ENCODE measurements at places on chromosomes 3 and 15.

- DNase-seq: no peak
Measured at GRCh38 chr3:133561679-133562078, 11.8 kb upstream of the CDV3 start.

DNA sequence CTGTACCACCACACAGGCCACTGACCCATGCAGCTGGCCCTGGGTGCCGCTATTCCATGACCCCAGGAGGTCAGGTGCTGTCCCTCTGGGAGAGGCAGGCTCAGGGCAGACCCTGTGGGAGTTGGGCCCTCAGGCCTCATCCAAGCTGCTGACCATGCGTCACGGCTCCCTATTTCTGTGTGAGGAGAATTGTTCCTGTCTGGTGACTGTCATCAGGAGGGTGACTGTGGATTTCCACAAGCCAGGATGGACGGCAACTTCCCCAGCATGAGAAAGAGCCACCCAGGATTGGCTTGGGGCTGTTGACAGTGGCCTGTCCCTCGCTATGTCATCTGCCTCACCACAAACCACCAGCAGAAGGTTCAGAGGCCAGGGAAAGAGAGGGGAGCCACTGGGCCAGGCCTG, 41.4 kb downstream of the ZDHHC19 start:
- DNase-seq: no peak

GRCh38 chr15:100112636-100113305, 229.0 kb downstream of the ADAMTS17 start:
- DNase-seq: no peak

GRCh38 chr3:13042127-13042701, 31.0 kb downstream of the IQSEC1 start:
- DNase-seq: no peak

- no peak for DNase-seq
Measured at GRCh38 chr3:141915016-141915415, 38.6 kb downstream of the ATP1B3 start.

DNA sequence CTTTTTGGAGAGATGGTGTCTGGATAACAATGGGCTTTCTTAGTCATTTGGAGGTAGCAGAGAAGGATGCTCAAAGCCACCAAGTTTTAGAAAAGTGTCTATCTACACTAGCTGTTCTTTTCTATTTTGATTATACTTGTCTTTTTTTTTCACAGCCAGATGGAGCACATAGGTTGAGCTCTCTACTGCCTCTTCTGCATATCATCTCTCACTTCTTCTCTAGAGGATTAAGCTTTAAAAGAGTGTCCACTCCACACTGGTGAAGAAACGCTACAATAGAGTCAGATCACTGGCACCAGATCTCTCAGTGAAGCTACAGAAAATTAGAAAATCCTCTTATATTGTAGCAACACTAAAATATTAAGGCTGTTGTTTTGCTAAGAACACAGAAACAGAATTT, 145.3 kb upstream of the MBNL1 start:
- DNase-seq: no peak

DNA sequence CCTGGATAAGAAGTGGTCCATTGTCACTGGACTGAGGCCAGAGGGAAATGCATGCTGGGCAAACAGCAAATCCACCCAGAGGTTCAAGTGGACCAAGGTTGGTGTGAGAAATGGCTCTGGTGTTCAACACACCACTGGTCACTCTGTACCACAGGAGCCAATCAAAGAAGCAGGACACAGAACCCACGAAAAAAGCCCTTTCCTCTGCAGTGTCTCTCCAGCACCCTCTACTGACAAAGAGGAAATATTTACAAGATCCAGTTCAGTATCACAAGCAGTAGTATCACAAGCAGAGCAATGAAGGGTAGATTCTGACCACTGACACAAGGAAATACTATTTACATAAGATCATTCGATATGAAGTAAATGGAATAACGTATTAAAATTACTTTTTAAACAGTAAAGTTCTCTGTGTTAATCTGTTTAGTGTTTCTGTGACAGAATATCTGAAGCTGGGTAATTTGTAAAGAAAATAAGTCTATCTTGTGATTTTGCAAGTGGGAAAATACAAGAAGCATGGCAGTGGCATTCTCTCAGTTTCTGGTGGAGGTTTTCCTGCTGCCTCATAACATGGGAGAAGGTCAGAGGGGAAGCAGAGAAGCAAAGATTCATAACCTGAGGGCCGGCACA, 390.7 kb downstream of the EFHB start:
- peak; percentile 25 for DNase-seq

DNA sequence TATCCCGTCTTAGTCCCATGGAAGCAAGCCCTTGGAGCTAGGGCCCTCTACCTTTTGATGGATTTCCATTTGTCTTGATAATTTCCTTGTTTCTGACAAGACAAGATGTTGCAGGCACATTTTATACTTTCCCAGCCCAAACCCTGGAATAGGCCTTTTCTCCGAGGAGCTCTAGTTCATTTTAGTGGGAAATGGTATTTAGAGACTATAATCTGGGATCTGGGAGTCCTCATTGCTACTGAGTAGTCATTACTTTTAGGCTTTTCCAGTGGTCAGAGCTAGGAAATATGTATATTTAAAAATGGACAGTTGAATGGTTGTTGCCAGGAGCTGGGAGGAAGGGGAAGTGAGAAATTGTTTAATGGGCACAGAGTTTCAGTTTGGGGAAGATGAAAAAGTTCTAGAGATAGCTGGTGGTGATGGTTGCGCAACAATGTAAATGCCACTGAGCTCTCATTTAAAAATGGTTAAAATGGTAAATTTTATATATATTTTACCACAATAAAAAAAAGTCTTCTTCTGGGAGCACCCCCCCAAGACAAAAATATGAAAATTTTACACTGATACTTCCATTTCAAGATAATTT, 31.6 kb downstream of the MLH1 start:
- peak; percentile 19 for DNase-seq

GRCh38 chr15:79769069-79769481, 127.7 kb downstream of the MTHFS start:
- DNase-seq: no peak

- DNase-seq: no peak
Measured at GRCh38 chr15:89523101-89523500, 26.7 kb upstream of the RHCG start.

DNA sequence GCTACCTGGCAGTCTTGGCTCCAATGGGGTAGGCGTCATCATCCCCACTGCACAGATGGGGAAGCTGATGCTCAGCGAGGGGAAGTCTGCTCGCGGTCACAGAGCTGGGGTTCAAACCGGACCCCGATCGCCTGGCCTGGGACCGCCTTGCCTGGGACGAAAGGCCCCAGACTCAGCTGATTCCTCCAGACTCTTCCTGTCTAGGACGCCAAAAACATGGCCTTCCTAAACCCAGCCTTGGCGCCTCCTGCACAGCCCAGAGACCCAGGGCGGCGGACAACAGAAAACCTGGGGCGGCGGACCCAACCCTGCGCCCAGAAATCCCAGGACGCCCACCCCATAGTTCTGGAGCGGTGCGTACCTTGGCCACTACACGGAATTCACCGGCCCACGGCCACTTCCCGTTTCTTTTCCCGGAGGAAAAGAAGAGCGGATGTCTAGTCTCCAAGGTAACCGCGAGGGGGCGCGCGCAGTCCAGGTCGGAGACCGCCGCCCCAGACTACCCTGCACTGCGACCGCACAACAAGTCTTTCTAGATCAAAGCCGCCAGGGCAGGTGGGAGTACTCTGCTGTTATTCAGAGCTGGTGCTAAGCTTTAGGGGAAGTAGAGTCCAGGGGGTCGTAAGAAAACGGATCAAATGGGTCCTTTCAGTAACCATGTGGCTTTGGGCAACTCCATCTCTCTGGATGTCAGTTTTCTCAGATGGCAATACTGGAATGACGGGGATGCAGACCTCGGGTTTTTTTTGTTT, 4.9 kb upstream of the IL17RD start:
- no peak for DNase-seq

DNA sequence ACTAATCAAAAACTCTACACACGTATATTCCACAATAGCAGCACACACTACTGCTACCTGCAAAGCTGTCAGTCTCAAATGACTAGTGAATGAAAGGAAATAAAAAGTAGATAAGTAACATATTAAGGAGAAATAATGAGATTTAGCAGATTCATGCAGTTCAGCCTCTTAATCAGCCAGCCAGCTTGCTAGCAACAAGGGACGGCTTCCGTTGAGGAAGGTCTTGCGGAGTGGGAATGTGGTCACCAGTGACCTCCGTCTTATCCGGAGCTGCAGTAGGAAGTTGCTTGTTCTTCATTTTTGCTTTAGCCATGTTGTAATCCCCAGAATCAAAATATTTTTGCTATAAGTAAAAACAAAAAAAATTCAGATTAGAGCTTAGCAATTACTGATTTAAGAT, 17.1 kb downstream of the ARPP19 start:
- no peak for DNase-seq

- DNase-seq: no peak
Measured at GRCh38 chr3:46670891-46671427, 22.5 kb downstream of the ALS2CL start.

- peak; percentile 71 for DNase-seq
Measured at GRCh38 chr15:58724466-58724865, 25.0 kb downstream of the ADAM10 start.

DNA sequence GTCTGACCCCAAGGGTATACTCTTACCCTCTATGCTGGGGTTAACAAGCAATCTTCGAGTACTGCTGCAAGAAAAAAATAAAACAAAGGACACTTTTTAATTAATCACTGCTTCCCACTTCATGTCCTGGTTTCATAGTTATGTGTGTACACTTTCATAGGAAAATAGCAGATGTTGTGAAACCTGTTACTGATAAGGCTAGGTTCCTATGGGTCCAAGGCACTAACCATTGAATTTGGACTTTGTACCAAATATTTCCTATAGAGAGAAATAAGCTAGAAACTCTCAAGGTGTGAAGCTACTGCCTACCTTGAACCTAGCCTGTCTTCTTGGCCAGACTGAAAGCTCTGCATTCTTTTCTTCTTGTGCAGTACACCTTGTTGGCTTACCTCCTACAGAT, 14.6 kb upstream of the GPR160 start:
- DNase-seq: no peak

GRCh38 chr3:55554634-55555425, 67.7 kb upstream of the WNT5A start:
- no peak for DNase-seq

DNA sequence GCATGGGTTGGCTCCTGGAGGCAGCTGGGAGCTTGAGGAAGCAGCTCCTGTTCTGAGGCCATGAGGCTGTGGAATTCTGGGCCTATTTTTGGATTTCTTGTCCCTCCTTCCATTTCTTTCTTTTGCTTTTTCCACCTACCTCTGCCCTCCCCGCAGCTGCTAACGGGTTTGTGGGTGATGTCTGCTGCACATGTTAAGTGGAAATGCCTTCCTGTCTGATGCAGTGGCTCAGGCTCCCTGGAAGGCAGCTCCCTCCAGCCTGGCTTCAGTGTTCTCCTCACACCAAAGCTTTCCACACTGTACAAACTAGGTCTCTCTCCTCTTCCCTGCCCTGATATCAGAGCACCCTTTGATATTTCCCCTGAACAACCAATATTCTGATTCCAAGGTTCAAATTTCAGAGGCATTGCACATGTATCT, 33.8 kb upstream of the ESYT3 start:
- no peak for DNase-seq

DNA sequence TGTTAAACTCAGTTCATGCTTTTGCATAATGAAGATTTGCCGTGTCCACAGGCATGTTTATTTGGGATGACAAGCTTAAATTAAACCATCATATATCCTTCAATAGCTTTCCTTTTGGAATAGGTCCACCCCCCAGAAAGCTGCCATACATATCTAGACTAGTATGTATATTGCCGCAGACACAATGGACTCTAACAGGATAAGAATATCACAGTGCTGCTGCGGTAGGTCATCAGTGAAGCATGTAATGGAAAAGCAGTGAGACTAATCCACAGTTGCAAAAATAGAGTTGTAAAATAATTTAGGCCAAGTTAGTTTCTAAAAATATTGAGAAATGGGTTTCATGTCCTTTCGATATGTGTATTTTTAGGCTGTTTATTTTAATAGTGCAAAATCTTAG, 819.9 kb upstream of the DPPA4 start:
- no peak for DNase-seq

GRCh38 chr15:68492855-68493254, 60.9 kb upstream of the ITGA11 start:
- DNase-seq: no peak

GRCh38 chr15:67758619-67759300, 66.5 kb upstream of the SKOR1 start:
- no peak for DNase-seq

- DNase-seq: no peak
Measured at GRCh38 chr15:82539691-82540054, 584 bp downstream of the RPS17 start.

DNA sequence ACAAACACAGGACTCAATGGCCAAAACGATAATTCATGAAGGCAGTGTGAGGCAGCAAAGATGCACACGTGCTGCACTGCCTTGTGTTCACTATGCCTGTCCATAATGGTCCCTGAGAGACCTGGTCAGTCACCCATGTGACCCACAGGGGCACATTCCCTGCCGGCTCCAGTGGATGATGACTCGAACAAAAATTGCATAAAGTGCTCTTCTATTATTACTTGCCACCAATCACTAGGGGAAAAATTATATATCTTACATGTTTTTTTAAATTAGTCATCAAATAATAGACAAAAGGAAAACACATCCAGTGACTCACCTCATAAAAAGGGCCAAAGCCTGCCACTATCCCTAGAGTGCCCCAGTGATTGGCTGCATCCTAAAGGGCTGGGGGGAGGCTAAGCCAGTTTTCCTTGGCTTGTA, 47.5 kb downstream of the UBP1 start:
- no peak for DNase-seq

GRCh38 chr15:78681281-78682003, 40.4 kb upstream of the CHRNB4 start:
- DNase-seq: no peak

- no peak for DNase-seq
Measured at GRCh38 chr3:58307639-58308215, 1.4 kb downstream of the HTD2 start.

DNA sequence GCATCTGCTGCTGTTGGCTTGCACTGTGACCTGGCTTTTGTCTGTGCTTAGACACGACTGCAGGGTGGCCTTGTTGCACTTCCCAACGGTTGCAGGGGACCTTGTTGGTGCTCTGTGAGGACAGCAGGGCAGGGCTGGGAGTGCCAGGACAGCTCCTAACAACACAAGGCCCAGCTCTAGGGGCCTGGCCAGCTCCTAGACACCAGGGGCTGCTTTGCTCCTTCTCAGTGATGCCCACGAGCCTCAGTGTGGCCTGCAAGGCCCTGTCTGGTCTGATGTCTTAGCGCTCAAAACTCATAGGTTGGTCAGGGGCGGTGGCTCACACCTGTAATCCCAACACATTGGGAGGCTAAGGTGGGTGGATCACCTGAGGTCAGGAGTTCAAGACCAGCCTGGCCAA, 149.1 kb downstream of the CHSY1 start:
- DNase-seq: no peak

GRCh38 chr3:103112273-103112672, 677.5 kb downstream of the ZPLD1 start:
- DNase-seq: no peak

- no peak for DNase-seq
Measured at GRCh38 chr15:101112336-101113113, 139.3 kb downstream of the CHSY1 start.

Measured in GM12878 (cell line).